Mammary microvascular endothelial cell (primary cell): ENCODE measurements at places on chromosomes 1 and 21. TPM values are rescaled to one million over a fixed set of nuclear protein-coding genes. Genes with fewer than 3 reads are reported as not detected.

The GUCA2B gene
- total RNA-seq: not detected in 2 replicates

The GRHL3 gene
- 0.10 and 0.53 TPM in 2 replicates for total RNA-seq

The SERPINC1 gene
- 0.10 TPM in 1 of 2 replicates, not detected in the other for total RNA-seq

The PRDM16 gene
- not detected in 2 replicates for total RNA-seq

The DNM3 gene
- 1.0 and 1.7 TPM in 2 replicates for total RNA-seq

The FCGR3B gene
- total RNA-seq: not detected in 2 replicates

The TDRD10 gene
- total RNA-seq: 2.6 and 2.9 TPM in 2 replicates

The PRAMEF8 gene
- total RNA-seq: not detected in 2 replicates

The SYNC gene
- 6.3 and 10.6 TPM in 2 replicates for total RNA-seq

The RCAN3 gene
- 4.6 and 4.7 TPM in 2 replicates for total RNA-seq

The PPIAL4G gene
- total RNA-seq: not detected in 2 replicates

The GBP2 gene
- 27.1 and 30.9 TPM in 2 replicates for total RNA-seq

The ETV3 gene
- 9.0 and 9.2 TPM in 2 replicates for total RNA-seq

The KLHL12 gene
- total RNA-seq: 18.7 and 21.1 TPM in 2 replicates

The ZBTB8B gene
- under 0.01 TPM in 1 of 2 replicates, not detected in the other for total RNA-seq

The FLG gene
- total RNA-seq: not detected in 2 replicates

The ITLN2 gene
- total RNA-seq: not detected in 2 replicates

The APCS gene
- not detected in 2 replicates for total RNA-seq

The PCAT6 gene
- total RNA-seq: not detected in 2 replicates

The FNDC10 gene
- total RNA-seq: 2.1 and 3.1 TPM in 2 replicates

The ZNF683 gene
- not detected in 2 replicates for total RNA-seq

The FMO1 gene
- total RNA-seq: not detected in 2 replicates

The TMEM201 gene
- 12.2 and 14.7 TPM in 2 replicates for total RNA-seq
